ENCODE measurements at places on chromosomes 4 and X.

- DNase-seq: no peak
Measured at GRCh38 chr4:85808864-85809263, 333.9 kb downstream of the ARHGAP24 start.

DNA sequence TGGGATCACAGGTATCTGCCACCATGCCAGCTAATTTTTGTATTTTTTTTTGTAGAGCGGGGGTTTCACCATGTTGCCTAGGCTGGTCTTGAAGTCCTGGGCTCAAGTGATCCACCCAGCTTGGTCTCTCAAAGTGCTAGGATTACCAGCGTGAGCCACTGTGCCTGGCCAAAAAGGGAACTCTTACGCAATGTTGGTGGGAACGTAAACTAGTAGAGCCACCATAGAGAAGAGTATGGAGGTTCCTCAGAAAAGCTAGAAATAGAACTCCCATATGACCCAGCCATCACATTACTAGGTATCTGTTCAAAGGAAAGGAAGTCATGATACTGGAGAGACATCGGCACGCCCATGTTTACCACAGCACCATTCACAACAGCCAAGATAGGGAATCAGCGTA, 85.9 kb downstream of the PRKX start:
- DNase-seq: no peak

GRCh38 chrX:44054863-44055601, 81.8 kb upstream of the NDP start:
- DNase-seq: no peak

- no peak for DNase-seq
Measured at GRCh38 chr4:113232194-113232593, 182.7 kb downstream of the ANK2 start.

DNA sequence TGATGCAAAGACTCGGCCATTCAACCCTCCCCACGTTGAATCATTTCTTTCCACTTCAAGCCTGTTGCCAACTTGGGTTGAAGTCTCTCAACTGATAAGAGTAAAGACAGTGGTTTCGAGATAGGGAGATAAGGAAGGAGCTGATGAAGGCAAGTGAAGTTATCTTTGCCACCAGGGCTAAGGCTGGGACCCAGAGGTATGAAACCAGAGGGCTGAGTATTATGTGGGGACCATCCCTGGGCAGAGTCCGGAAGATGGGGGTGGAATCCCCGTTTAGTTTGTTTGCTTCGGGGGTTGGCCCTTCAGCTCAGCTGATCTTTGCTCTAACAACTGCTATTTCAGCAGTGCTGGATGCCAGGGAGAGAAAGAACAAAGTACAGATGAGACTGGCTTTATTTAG, 2.3 kb upstream of the XPNPEP2 start:
- no peak for DNase-seq
